ENCODE measurements at places on chromosomes 5 and 9.

DNA sequence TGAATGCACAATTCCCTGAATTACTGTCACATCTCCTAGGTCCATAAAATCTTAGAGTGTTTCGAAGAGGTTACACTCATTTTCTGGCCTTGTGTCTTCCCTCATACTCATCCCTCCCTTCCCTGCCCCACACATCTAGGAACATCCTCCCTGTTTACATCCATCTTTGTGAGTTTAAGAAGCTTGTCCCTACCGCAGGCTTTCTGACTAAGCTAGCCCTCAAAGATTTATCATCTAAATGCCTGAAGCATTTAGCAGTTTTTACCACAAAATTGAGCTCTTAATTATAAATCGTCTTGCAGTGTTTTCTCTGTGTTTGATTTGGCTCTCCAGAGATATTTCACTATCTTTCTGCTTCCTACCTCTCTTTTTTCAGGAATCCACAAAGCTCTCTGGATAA lies 374.8 kb downstream of the KIAA0825 start:
- no peak for DNase-seq

GRCh38 chr5:91464886-91465646 lies 81.9 kb upstream of the ARRDC3 start:
- no peak for DNase-seq

DNA sequence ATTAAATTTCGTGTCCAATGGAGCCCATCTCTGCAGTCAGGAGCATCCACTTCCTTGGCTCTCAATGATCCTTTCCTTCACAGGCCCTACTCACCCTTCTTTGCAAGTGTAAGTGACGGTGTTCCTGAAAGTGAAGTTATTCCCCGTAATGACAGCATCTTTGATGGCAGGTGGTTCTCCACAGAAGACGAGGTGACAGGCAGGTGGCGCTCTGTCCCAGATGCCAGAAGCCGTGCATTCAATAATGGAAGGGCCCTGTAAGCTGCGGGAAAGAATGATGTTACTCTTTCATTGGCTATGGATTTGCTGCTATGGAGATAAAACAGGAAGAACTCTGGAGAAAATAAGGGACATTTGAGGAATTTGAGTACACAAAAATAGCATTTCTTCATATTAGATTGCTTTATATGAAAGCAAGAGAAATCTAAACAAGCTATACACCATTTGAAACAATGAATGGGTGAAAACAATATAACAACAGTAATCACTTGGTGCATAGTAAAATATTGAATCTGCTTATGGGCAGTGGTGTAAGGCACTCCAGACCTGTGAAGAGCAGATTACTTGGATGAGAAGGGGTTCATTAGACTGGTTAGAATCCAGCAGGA lies 89.9 kb upstream of the TXNDC8 start:
- no peak for DNase-seq

DNA sequence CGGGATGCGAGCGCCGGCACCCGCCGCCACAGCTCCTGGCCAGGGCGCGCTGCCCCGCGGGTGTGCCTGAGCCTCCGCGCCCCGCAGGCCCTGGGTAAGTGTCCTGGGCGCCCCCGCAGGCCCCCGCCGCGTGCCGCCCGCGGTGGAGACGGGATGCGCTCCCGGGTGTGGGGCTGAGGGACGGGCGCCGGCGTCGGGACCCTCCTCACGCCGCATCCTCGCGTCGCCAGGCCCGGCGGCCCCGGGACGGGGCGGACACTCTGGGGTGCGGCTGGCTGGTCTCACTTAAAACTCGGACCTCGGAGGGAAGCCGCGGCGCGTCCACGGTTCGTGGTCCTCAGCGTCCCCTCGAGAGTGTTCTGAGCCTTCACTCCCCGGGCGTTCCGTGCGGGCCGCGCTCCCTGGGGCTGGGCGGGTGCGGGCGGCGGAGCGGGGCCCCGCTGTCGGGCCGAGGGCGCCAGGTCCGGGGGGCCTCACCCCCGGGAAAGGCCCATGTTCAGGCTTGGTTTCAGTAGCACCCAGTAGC lies 275 bp downstream of the AHRR start:
- DNase-seq = no peak

- DNase-seq = no peak
These were observed 34.5 kb upstream of the TYRP1 start for GRCh38 chr9:12658531-12659209.

DNA sequence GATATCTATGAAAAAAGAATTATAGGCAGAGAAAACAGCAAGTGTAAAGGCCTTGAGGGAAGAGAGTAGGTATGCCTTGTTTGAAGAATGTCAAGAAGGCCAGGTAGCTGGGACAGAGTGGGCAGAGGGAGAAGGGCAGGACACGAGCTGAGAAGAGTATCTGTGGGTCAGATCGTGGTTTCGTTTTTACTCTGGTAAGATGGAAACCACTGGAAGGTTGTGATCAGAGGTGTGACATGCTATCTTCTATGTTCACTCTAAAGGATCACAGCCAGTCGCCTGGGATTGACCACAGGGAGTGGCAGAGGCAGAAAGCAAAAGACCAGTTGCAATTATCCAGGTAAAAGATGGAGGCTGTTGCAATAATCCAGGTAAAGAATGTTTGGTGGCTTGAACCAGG lies 12.6 kb upstream of the ARHGAP26 start:
- DNase-seq = no peak

- DNase-seq = no peak
These were observed 254.1 kb downstream of the CDH18 start for GRCh38 chr5:19733612-19734495.

GRCh38 chr5:16992444-16992843 lies 56.4 kb upstream of the MYO10 start:
- no peak for DNase-seq

DNA sequence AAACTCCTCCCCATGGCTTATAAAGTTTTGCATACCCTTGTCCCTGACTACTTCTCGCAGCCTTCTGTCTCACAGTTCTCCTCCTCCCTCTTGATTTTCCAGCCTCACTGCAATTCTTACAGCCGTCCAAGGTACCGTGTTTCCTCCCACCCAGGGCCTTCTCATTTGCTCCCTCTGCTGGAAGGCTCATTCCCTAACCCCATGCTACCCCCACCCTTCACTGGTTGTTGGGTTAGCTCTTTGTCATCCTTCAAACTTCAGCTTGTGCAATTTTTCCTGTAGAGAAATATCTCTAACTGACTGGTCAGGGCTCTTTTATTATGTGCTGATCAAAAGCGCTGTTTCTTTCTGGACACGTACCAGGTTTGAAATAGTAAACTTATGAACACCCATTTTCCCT lies 329.2 kb downstream of the EBF1 start:
- no peak for DNase-seq

DNA sequence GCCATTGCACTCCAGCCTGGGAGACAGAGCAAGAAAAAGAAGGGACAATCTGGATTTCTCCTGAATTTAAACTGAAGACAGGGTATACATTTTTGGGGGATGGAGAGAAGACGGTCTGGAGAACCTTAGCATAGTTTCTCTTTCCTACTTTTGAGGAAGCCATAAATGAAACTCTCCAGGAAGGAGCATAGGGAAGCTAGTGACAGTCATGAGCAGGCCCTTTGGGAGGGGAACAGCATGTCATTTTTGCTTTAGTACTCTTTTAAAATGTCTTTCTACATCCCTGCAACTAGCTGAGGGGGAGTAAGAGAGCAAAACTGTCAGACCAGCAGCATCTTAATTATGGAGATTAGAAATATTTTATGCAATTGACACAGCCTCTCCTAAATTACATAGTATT lies 8.2 kb upstream of the SLC44A1 start:
- DNase-seq = no peak

DNA sequence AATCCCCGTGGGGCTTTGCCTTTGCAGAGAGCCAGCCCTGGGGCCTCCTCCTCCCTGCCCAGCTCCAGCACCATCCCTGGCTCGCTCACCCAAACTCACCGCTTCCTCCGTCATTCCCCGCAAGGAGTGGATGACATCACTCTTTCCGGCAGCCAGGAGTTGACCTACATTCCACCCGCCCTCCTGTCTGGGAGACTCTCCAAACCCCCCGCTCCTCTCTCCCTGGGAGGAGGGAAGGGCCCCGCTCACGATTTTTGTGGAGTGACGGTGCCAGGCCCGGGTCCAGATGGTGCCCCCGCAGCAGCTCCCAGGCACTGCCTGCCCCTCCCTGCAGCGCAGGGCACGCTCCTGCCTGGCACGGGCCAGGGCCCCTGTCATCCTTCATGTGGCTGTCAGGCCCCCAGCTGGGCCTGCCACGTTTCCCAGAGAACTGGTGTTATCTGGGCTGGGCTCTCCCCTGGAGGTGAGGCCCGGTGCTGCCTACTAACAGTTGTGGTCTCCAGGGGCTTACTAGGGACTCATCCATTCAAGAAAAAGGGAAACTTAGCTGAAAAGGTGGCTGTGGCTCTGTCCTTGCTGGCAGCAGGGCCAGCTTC lies 52.3 kb downstream of the NTNG2 start:
- no peak for DNase-seq

- no peak for DNase-seq
These were observed 46.2 kb upstream of the FBXW11 start for GRCh38 chr5:172052450-172053236.

DNA sequence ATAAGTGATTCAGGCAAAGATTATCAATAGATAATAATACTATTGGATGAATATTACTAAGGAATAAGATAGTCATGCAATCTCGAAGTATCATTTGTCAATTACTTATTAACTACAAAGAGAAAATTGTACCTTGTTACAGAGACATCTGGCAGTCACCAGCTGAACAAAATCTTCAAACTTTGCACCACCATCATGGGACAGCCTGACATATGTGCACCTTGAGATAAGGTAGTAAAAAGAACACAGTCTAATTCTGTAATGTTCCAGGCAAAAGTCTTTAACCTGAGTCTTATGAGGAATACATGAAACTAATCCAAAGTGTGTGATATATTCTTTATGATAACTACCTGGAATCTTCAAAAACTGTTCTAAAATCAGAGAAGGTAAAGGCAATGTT lies 423.0 kb upstream of the ZNF608 start:
- no peak for DNase-seq

DNA sequence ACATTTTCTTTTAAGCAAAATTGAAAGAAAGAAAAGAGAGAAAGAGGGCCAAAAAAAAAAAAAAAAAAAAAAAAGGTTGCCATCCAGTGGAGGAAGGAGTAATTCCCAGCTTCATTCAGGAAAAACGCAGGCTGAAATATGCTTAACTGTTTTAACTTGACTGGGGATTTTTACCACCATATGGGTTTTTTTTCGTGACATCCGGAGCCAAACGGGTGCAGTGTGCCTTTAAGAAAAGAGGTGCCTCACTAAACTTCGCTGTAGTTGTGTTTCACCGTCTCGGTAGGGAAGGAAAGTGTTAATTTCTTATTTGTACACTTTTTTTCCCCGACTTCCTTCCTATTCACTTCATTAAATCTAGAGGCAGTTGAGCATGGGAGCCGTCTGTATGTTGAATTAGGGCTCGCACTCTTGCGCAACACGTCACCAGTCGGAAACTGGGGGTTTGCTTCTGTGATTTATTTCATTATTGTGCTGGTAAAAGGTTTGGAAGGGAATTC lies 143.0 kb downstream of the SMARCA2 start:
- DNase-seq = no peak

- DNase-seq = no peak
These were observed 54.7 kb downstream of the PPIC start for GRCh38 chr5:122981846-122982245.

DNA sequence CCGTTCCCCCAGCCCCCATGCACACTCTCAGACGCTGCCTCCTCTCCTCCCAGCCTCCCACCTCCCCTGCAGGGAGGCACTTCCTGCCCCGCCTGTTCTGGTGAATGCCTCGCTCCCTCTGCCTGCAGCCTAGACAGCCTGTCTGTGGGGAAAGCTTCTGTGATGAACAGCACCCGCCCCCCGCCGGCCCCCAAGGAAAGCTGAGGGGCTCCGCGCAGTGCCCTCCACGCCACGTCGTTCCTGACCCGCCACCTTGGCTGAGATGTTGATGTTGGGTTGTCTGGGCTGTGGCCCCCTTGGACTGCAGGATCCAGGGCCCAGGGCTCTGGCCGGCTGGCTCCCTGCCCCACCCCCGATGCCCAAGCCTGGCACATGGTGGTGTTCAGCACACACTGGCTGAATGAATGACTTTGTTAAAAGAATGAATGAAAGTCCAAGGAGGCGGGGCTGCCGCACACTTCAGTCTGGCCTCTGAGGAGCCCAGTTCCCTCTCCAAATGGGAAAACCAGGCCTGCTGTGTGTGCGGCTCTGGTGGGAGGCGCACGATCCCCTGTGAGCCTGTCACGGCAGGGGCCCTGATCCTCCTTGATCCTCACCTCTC lies 2.1 kb upstream of the MYMK start:
- no peak for DNase-seq

GRCh38 chr9:27441741-27442070 lies 82.4 kb upstream of the IFNK start:
- DNase-seq = no peak

GRCh38 chr5:68644971-68645370 lies 429.4 kb downstream of the PIK3R1 start:
- no peak for DNase-seq

DNA sequence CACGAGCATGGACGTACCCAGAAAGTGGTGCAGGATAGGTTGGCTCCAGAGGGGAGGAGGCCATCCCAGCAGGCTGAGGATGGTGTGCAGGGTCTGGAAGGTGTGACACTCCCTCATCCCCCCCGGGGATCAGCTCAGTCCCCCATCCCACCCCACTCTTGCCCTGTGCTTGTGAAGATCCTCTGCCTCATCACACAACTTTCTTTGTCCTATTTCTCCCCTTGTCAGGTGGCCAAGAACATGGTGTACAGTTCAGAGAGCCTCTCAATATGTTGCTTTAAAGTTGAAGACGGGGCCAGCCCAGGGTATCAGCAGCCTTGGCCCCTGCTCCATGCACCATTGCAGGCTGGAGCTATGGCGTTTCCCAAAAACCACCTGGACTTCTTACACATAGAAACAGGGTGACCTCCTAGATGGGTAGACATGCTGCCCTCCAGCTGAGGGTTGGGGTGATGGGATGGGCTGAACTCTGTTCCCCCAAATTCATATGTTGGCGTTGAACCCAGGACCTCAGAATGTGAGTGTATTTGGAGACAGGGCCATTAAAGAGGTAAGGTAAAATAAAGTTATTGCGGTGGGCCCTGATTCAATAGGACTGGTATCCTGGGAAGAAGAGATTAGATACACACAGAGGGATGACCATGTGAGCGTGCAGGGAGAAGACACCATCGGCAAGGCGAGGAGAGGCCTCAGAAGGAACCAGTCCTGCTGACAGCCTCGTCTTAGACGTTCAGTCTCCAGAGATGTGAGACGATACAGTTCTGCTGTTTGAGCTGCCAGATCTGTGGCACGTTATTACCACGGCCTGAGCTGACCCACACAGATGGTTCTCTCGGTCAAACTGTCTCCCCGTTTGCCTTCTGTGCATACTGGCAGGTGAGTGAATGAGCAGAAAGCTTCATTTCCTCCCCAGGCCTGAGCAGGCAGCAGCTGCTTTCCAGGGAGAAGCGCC lies 272.5 kb downstream of the GADD45G start:
- no peak for DNase-seq

GRCh38 chr5:108801776-108802175 lies 54.1 kb downstream of the FER start:
- no peak for DNase-seq

- no peak for DNase-seq
These were observed 83.2 kb downstream of the FOXD1 start for GRCh38 chr5:73365301-73365853.

GRCh38 chr5:80299601-80300000 lies 20.2 kb upstream of the SPZ1 start:
- no peak for DNase-seq

GRCh38 chr9:86521977-86522376 lies 167.8 kb upstream of the TUT7 start:
- DNase-seq = no peak
